Progenitor cell of endocrine pancreas (in vitro differentiated cells): ENCODE measurements at places on chromosomes 16 and 17. TPM values are rescaled to one million over a fixed set of nuclear protein-coding genes. Genes with fewer than 3 reads are reported as not detected.

DNA sequence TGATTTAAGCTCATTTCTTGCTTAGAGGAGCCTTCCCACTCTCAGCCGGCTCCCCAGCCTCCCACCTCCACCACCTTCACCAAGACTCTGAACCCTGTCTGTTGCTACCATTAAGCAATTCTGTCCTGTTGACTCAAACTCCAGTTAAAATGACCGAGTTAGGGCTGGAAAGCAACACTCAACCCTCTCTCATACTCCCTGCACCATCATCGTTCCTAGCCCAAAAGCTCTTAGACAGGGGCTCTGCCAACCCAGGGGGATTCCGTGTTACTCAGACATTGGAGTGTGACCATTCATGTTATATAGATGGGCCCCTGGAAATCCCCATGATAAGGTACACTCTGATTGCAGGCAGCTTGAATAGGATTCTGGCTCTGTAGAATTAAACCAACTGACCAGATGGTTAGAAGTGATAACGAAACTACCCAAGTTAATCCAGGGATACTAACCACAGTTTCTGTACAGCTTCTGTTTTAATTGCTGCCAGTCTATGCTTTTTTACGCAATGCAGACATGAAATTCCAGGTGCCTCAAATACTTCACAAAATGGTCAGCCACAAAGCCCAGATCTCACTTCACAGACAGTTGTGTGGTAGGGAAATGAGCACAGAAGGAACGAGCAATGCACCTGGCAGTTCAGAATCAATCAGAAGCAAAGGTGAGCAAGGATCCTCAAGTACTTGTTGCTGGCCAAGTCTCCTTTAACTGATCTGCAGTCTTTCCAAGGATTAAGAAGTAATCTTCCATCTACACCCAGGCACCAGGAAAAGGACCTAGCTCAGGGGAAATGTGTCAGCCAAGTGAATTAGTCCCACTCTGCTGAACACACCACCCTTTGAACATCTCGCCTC is 2.1 kb downstream of the SSTR2 start:
- no peak overlapping the region for H3K27ac ChIP-seq
- H3K4me3 ChIP-seq, result peak overlapping the region; percentile 57
- DNase-seq, result no peak
- H3K4me1 ChIP-seq, result peaks cover 16% of the 10 kb centered on the region
- no peaks in the 10 kb centered on the region for H3K36me3 ChIP-seq
- H3K27me3 ChIP-seq, result peaks cover 84% of the 10 kb centered on the region

- no peak overlapping the region for H3K27ac ChIP-seq
- no peak overlapping the region for H3K4me3 ChIP-seq
- H3K4me1 ChIP-seq, result no peaks in the 10 kb centered on the region
- peaks cover 41% of the 10 kb centered on the region for H3K27me3 ChIP-seq
- H3K36me3 ChIP-seq, result no peaks in the 10 kb centered on the region
Observed at GRCh38 chr17:46832945-46833839, 14.7 kb upstream of the WNT3 start.

Gene ZNF469
- 0.05 and 0.07 TPM in 2 replicates for total RNA-seq

Gene FBXO47
- not detected in 2 replicates for total RNA-seq

Gene PYY
- total RNA-seq, result 0.84 and 1.1 TPM in 2 replicates

Gene MMP15
- 77.6 and 85.0 TPM in 2 replicates for total RNA-seq

Gene APOH
- total RNA-seq, result 0.27 and 0.57 TPM in 2 replicates

DNA sequence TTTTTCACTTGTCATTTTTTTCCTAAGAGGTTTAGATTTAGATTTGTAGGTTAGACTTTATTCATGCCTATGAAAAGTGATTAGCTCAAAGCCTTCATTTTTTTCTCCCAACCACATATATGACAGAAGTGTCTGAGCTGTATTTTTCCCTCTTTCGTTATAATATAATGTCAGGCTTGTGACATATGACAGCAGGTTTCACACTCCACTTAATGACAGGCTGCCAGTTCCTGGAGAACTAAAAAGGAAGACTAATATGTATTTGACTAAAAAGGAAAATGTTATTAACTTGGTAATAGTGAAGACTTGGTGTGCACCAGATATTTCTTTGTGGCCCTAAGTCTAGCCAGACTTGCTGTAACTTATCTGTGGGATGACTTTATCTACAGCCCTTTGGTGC is 200.7 kb upstream of the CACNG5 start:
- H3K36me3 ChIP-seq, result no peaks in the 10 kb centered on the region
- H3K27me3 ChIP-seq, result no peaks in the 10 kb centered on the region
- no peaks in the 10 kb centered on the region for H3K4me1 ChIP-seq
- no peak for DNase-seq
- no peak overlapping the region for H3K4me3 ChIP-seq
- H3K27ac ChIP-seq, result no peak overlapping the region

DNA sequence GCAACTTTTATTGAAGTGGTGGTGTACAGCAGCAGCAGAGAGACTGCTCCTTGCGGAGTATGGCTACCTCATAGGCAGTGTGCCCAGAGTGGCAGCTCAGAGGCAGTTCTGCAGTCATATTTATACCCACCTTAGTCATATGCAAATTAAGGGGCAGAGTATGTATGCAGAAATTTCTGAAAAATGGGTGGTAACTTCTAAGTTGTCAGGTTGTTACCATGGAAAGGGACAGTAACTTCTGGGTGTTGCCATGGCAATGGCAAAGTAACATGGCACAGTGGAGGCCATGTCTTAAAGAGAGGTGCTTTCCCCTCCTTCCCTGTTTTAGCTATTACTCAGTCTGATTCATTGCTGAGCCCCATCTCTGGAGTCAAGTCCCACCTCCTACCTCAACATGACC is 53.4 kb downstream of the MEOX1 start:
- peaks cover 2% of the 10 kb centered on the region for H3K36me3 ChIP-seq
- no peaks in the 10 kb centered on the region for H3K27me3 ChIP-seq
- no peak overlapping the region for H3K27ac ChIP-seq

DNA sequence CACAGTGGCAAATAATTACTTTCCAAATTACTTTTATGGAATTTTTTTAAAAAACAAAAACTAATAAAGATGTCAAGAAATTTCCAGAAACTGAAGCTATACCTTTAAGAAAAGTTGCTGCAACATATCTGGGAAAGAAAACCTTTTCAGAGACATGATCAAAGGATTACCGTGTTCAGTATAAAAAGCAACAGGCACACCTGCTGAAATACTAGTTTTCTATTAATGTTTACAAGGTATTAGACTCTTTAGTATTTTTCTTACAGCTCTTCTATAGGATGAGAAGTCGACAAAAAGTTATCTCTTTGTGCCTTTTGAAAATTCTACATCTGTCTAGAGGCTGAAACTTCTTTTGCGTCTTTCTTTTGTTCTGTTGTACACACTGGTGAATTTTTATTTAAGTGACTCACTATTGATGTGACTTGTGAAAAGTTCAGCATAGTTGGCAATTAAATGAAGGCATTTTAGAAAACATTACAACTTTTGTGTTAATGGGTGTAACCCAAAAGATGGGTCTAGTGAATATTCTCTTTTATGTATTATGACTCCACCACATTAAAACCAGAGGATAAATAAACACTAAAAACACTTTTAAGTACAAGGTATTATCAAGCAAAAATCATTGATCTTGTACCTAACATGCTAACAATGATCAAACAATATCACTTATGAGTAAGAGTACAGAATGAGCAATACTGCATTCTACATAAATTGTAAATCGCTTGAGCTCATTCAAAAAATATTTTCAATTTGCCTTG is 23.8 kb downstream of the NACA2 start:
- no peaks in the 10 kb centered on the region for H3K36me3 ChIP-seq
- no peak overlapping the region for H3K4me3 ChIP-seq
- H3K4me1 ChIP-seq, result no peaks in the 10 kb centered on the region
- no peak for DNase-seq
- peaks cover 13% of the 10 kb centered on the region for H3K27me3 ChIP-seq
- no peak overlapping the region for H3K27ac ChIP-seq

Gene ABCA8
- 0.31 and 0.44 TPM in 2 replicates for total RNA-seq

DNA sequence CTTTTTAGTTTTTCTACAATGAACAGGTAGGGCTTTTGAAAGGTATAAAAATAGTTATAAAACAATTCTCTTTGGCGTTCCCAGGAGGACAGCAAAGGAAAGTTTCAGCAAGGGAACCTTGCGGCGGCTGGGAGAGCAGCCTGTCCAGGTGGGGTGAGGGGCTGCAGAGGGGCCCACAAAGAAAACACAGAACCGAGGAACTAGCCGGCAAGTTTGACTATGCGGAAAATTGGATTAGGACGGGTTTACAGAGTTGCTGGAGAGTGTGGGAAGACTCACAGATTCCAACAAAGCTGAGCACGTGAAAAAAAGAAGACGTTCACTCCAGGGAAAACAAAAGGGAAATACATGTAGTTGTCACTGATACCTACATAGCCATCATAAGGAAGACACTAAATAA is 40.2 kb upstream of the METTL16 start:
- no peak overlapping the region for H3K4me3 ChIP-seq
- H3K27me3 ChIP-seq, result no peaks in the 10 kb centered on the region

Gene KRT36
- not detected in 2 replicates for total RNA-seq

DNA sequence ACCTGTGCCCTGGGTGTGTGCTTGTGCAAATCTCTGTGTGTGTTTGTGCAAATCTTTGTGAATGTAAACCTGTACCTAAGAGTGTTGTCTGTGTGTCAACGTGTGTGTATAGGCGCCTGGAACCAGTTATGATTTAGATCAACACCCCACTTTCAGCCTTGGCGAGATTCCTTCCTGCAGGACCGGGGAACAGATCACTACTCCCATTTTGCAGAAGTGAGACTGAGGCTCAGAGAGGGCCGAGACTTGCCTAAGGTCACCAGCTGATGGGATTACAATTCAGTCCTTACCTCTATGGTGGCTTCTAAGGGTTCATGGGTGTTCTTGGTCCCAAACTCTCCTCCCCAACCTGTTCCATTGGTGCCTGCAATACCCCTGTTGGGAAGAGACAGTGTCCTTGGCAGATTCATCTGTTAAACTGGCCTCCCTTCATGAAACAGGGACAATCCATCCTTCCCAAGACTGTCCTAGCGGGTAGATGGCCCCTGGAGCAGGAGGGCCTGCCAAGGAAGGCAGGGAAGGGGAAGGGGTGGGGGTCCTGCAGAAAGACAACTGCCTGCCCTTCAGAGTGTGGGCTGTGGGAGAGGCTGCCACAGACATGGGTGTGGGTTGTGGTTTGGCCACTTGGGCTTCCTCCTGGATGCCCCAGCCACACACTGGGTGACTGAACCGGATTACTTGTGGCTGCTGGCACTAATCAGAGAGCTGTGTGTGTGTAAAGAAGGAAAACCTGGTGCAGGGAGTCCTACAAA is 6.9 kb upstream of the MAPK7 start:
- no peak for DNase-seq
- peaks cover 1% of the 10 kb centered on the region for H3K4me1 ChIP-seq
- H3K27me3 ChIP-seq, result no peaks in the 10 kb centered on the region
- no peak overlapping the region for H3K27ac ChIP-seq
- H3K4me3 ChIP-seq, result no peak overlapping the region

GRCh38 chr17:82232876-82233785 is 4.3 kb downstream of the SLC16A3 start:
- peaks cover 2% of the 10 kb centered on the region for H3K36me3 ChIP-seq
- no peak for DNase-seq
- peaks cover 8% of the 10 kb centered on the region for H3K4me1 ChIP-seq
- no peak overlapping the region for H3K27ac ChIP-seq
- peaks cover 5% of the 10 kb centered on the region for H3K27me3 ChIP-seq
- H3K4me3 ChIP-seq, result no peak overlapping the region

- no peaks in the 10 kb centered on the region for H3K4me1 ChIP-seq
- H3K27ac ChIP-seq, result no peak overlapping the region
- H3K4me3 ChIP-seq, result no peak overlapping the region
- H3K27me3 ChIP-seq, result peaks cover 4% of the 10 kb centered on the region
- DNase-seq, result peak; percentile 56
Observed at GRCh38 chr16:12819126-12820117, 15.7 kb upstream of the CPPED1 start.

Gene PRCD
- 0.86 and 1.7 TPM in 2 replicates for total RNA-seq

- no peak for DNase-seq
- H3K4me1 ChIP-seq, result no peaks in the 10 kb centered on the region
- H3K36me3 ChIP-seq, result peaks cover 9% of the 10 kb centered on the region
- no peaks in the 10 kb centered on the region for H3K27me3 ChIP-seq
- no peak overlapping the region for H3K27ac ChIP-seq
Observed at GRCh38 chr16:27462200-27462845, 60.3 kb downstream of the IL21R start.

Gene RNF222
- total RNA-seq, result not detected in 2 replicates

GRCh38 chr17:2195729-2196128 is 107.9 kb downstream of the SMG6 start:
- peaks cover 2% of the 10 kb centered on the region for H3K4me1 ChIP-seq
- H3K4me3 ChIP-seq, result no peak overlapping the region
- H3K36me3 ChIP-seq, result peaks cover 9% of the 10 kb centered on the region
- DNase-seq, result no peak
- peak overlapping the region; percentile 8 for H3K27ac ChIP-seq

- H3K27ac ChIP-seq, result no peak overlapping the region
- H3K27me3 ChIP-seq, result peaks cover 45% of the 10 kb centered on the region
- peak overlapping the region; percentile 68 for H3K4me3 ChIP-seq
- no peaks in the 10 kb centered on the region for H3K36me3 ChIP-seq
Observed at GRCh38 chr16:88686062-88686438, 257 bp downstream of the SNAI3 start.

DNA sequence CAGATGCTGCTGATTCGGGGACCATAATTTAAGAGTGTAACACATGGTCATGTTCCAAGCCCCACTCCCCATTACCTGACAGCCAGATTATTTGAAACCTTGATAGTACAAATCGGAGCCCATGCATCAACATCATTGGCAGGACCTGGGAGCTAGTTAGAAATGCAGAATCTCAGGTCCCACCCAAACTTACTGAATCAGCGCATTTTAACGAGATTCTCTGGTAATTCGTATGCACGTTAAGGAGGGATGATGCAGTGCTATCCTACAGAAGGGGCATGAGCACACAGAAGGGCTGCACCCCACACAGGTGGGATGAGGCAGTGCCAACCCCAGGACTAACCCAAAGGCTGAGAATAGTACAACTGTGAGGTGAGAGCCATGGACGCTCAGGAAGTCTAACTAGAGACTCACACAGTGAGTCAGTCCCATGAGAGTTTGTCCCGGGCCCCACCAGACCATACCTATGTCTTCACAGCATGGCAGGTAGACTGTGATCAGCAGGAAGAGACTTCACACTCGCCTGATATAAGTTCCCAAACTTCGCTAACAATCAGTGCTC is 64.9 kb downstream of the ZNF18 start:
- H3K4me1 ChIP-seq, result peaks cover 5% of the 10 kb centered on the region
- H3K27me3 ChIP-seq, result peaks cover 25% of the 10 kb centered on the region
- no peaks in the 10 kb centered on the region for H3K36me3 ChIP-seq
- no peak overlapping the region for H3K27ac ChIP-seq

Gene ZDHHC1
- total RNA-seq, result 16.5 and 17.0 TPM in 2 replicates

- DNase-seq, result no peak
- H3K27me3 ChIP-seq, result peaks cover 15% of the 10 kb centered on the region
- no peak overlapping the region for H3K4me3 ChIP-seq
Observed at GRCh38 chr16:57971848-57972247, 920 bp upstream of the CNGB1 start.

- no peak for DNase-seq
- H3K4me3 ChIP-seq, result peak overlapping the region; percentile 89
- H3K36me3 ChIP-seq, result peaks cover 20% of the 10 kb centered on the region
- no peaks in the 10 kb centered on the region for H3K27me3 ChIP-seq
- peak overlapping the region; percentile 94 for H3K27ac ChIP-seq
Observed at GRCh38 chr17:72123530-72124437, 3.0 kb downstream of the SOX9 start.

GRCh38 chr16:14650629-14651028 is 17.9 kb downstream of the BFAR start:
- H3K4me3 ChIP-seq, result no peak overlapping the region
- H3K36me3 ChIP-seq, result peaks cover 27% of the 10 kb centered on the region
- no peaks in the 10 kb centered on the region for H3K27me3 ChIP-seq
- H3K4me1 ChIP-seq, result peaks cover 1% of the 10 kb centered on the region
- peak overlapping the region; percentile 78 for H3K27ac ChIP-seq
